ENCODE measurements at places on chromosomes 16 and 17. TPM values are rescaled to one million over a fixed set of nuclear protein-coding genes. Genes with fewer than 3 reads are reported as not detected.

- H3K36me3 ChIP-seq = peaks cover 11% of the 10 kb centered on the region
- DNase-seq = no peak
- H3K27ac ChIP-seq = no peak overlapping the region
These were observed 24.6 kb downstream of the GPT2 start for GRCh38 chr16:46908540-46909372.

- H3K27me3 ChIP-seq = no peaks in the 10 kb centered on the region
- no peaks in the 10 kb centered on the region for H3K36me3 ChIP-seq
- peak; percentile 85 for DNase-seq
- H3K4me1 ChIP-seq = peaks cover 55% of the 10 kb centered on the region
These were observed 1.0 kb upstream of the HEXIM2 start for GRCh38 chr17:45160447-45161287.

DNA sequence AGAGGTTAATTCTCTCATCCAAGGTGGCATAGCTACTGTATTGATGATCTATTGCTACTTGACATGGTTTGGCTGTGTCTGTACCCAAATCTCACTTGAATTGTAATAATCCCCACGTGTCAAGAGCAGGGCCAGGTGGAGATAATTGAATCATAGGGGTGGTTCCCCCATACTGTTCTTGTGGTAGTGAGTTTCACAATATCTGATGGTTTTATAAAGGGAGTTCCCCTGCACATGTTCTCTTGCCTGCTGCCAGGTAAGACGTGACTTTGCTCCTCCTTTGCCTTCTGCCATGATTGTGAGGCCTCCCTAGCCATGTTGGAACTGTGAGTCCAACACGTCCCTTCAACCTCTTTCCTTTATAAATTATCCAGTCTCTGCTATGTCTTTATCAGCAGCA lies 22.9 kb upstream of the CPPED1 start:
- no peaks in the 10 kb centered on the region for H3K27me3 ChIP-seq
- no peaks in the 10 kb centered on the region for H3K36me3 ChIP-seq
- H3K4me1 ChIP-seq = no peaks in the 10 kb centered on the region
- DNase-seq = no peak
- H3K27ac ChIP-seq = no peak overlapping the region

DNA sequence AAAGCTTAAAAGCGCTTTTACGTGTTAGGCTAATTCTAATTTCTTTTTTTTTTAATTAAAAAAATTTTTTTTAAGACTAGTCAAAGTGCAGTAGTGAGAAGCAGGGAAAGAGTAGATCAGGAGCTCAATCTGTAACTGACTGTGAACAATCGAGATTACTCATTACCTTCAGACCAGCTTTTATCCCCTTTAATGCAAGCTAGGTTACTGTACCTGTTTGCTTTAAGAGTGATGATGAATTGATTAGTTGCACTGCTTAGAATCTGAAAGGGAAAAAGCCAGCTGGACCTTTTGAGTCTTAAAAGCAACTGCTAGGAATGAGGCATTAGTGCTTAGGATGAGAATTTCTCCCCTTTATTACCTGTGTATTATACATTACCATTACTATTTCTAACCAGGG lies 19.0 kb downstream of the PSMD11 start:
- no peaks in the 10 kb centered on the region for H3K27me3 ChIP-seq
- DNase-seq = no peak
- H3K27ac ChIP-seq = no peak overlapping the region
- H3K4me3 ChIP-seq = no peak overlapping the region
- H3K4me1 ChIP-seq = peaks cover 5% of the 10 kb centered on the region

DNA sequence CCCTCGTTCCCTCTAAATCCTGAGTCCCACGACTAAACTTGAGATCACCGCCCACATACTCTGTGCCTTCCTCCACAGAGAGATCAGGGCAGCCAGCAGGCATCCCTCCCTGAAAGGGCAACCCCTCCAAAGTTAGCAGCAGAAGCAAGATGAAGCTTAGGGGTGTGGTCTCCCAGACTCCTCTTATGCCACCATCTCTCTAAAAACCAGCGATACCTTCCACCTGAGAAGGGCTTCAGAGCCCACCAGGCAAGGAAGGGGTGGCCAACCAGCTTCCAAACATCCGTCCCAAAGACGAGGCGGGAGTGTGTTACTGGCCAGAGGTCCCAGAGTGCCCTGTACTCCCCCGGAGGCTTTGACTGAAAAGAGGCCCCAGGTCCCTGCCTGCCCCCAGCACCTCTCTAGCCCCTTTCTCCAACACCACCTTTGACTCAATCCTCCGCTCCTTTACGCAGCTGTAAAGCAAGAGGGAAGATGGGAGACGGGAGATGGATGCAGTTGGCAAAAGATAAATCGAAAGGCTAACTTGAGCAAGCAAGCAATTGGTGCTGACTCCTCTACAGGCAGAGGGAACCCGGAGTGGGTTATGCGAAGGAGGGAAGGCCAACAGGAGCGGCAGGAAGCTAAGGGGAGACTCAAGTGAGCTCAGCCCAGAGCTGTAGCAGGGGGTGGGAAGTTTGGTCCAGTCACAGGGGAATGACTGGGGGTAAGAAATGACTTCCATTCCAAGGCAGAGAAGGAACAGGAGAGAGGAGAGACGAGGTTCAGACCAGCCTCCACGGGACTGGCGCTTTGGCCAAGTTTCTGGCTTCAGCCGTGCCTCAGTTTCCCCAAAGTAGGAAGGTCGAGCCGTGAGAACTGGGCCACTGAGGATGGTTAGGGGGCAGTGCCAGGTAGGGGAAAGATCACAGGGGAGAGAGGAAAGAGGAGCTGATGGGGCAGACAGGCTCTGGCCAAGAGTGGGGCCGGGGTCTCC lies 1.0 kb downstream of the ST3GAL2 start:
- H3K4me1 ChIP-seq = peaks cover 48% of the 10 kb centered on the region
- H3K27ac ChIP-seq = peak overlapping the region; percentile 78
- no peak for DNase-seq
- no peaks in the 10 kb centered on the region for H3K27me3 ChIP-seq

DNA sequence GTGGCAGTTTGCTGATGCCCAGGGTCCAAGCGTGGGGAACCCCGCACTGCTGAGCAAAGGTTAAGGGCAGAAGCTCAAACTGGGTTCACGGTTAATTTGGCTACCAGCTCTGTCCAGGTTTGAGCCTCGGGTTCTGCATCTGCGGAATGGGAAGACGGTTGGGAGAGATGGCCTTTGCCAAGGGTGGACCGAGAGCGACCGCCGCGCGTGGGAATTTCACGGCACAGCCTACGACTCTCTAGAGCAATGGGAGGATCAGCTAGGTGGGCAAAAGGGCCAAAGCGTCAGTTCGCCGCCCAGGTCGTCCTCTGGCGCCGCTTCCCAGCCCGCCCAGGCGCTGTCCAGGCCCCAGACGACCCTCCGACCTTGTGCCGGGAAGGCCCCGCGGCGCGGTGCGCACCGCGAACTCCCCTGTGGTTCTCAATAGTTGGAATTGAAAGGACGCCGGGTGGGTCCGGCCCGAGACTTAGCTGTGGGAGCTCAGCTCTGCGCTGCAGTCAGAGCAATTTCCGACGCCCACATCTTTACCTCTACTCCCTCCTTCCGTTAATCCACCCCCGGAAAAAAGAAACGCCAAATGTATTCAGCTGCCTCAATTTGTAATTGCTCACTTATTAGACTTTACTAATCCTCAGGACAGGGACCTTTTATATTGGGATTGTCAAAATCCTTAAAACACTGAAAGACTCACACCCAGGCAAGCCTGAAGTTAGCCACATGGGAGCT lies 2.5 kb upstream of the HS3ST3B1 start:
- no peak overlapping the region for H3K27ac ChIP-seq
- no peaks in the 10 kb centered on the region for H3K36me3 ChIP-seq
- DNase-seq = no peak
- peaks cover 44% of the 10 kb centered on the region for H3K4me1 ChIP-seq

DNA sequence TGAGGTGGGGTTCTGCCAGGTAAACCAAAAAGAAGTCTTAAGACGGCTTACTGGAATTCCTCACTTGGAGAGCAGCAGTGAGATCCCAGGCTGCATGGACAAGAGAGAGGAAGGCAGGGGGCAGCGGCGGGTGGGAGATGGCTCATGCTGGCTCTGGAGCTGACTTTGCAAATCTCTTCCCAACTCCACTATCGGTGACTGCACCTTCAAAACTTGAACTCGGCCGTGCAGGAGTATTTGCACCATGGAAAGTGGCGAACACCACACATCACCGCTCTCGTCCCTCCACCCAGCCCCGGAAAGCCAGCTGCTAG lies 16.7 kb downstream of the CA5A start:
- no peak overlapping the region for H3K4me3 ChIP-seq
- H3K4me1 ChIP-seq = no peaks in the 10 kb centered on the region
- no peaks in the 10 kb centered on the region for H3K36me3 ChIP-seq
- no peak for DNase-seq
- no peak overlapping the region for H3K27ac ChIP-seq

- H3K4me3 ChIP-seq = no peak overlapping the region
- H3K27me3 ChIP-seq = no peaks in the 10 kb centered on the region
- peak; percentile 92 for DNase-seq
- H3K36me3 ChIP-seq = no peaks in the 10 kb centered on the region
- H3K27ac ChIP-seq = peak overlapping the region; percentile 89
These were observed 54.1 kb downstream of the VAC14 start for GRCh38 chr16:70746708-70747424.

DNA sequence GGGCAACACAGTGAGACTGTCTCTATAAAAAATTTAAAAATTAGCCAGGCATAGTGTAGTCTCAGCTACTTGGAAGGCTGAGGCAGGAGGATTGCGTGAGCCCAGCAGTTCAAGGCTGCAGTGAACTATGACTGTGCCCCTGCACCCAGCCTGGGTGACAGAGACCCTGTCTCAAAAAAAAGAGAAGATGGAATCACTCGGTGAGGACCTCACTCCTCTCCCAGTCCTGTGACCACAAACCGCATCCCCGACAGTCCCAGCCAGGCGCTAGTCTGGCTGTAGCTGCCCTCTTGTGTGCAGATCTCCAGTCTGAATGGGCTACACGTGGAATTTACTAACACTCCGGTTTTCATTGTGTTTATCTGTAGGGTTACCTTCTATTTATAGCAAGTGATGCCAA lies 11.1 kb downstream of the DEXI start:
- H3K4me1 ChIP-seq = peaks cover 38% of the 10 kb centered on the region
- no peak overlapping the region for H3K27ac ChIP-seq
- no peak overlapping the region for H3K4me3 ChIP-seq
- H3K27me3 ChIP-seq = no peaks in the 10 kb centered on the region
- no peak for DNase-seq
- peaks cover 69% of the 10 kb centered on the region for H3K36me3 ChIP-seq

GRCh38 chr16:87145181-87146176 lies 171.7 kb downstream of the C16orf95 start:
- H3K27ac ChIP-seq = no peak overlapping the region
- no peaks in the 10 kb centered on the region for H3K36me3 ChIP-seq
- no peak for DNase-seq
- H3K27me3 ChIP-seq = no peaks in the 10 kb centered on the region
- H3K4me1 ChIP-seq = no peaks in the 10 kb centered on the region

DNA sequence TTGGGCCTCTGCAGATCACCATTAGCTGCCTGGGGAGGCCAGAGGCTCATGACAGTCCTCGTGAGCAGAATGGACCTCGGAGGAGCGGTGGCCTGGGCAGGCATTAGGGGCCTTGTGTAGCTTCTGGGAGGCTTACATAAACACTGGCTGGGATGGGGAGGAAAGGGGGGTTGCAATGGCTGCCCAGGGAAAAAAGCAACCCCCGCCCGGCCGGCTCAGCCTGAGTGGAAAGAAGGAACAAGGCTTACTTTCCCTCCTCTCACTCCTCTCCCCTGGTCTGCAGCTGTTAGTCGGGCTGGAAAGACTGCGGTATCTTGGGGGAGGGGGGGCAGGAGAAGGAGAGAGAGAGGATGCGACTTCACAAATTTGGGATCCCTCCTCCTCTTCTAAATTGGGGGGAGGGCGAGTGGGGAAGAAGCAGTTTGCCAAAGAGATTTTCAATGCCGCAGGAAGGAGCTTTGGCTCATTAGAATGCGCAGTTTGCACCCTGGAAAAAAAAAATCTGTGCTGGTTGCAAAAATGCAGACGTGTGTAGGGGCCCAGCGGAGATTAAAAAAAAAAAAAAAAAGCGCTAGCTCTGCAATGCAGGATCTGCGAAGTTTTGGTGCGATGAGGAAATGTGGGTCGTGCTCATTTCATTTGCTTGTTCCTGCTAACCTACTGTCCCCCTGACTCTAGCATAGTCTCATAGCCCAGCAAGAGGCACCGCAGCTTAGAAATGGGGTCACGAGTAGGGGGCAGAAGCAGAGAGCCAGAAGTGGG lies 6.6 kb upstream of the NR1D1 start:
- DNase-seq = no peak
- no peaks in the 10 kb centered on the region for H3K36me3 ChIP-seq
- H3K27me3 ChIP-seq = no peaks in the 10 kb centered on the region

- no peak overlapping the region for H3K27ac ChIP-seq
- no peaks in the 10 kb centered on the region for H3K36me3 ChIP-seq
- DNase-seq = no peak
- no peak overlapping the region for H3K4me3 ChIP-seq
- H3K27me3 ChIP-seq = no peaks in the 10 kb centered on the region
These were observed 64.8 kb upstream of the NOG start for GRCh38 chr17:56528696-56529095.

- H3K27me3 ChIP-seq = no peaks in the 10 kb centered on the region
- no peaks in the 10 kb centered on the region for H3K36me3 ChIP-seq
- H3K4me1 ChIP-seq = peaks cover 13% of the 10 kb centered on the region
- H3K4me3 ChIP-seq = peak overlapping the region; percentile 48
- H3K27ac ChIP-seq = peak overlapping the region; percentile 56
These were observed 14.9 kb upstream of the CBFB start for GRCh38 chr16:67013823-67014633.

- H3K4me1 ChIP-seq = no peaks in the 10 kb centered on the region
- no peak overlapping the region for H3K4me3 ChIP-seq
- H3K27ac ChIP-seq = no peak overlapping the region
- H3K36me3 ChIP-seq = no peaks in the 10 kb centered on the region
These were observed 89.4 kb downstream of the C16orf78 start for GRCh38 chr16:49462989-49463371.

Gene TMEM220
- total RNA-seq = 9.3 TPM

Gene NOL3
- 23.2 TPM for total RNA-seq

Gene NUBP2
- total RNA-seq = 77.8 TPM

Gene CMTM2
- 0.33 TPM for total RNA-seq

Gene WSCD1
- 2.1 TPM for total RNA-seq

Gene EFCAB5
- not detected for total RNA-seq

Gene PRSS33
- not detected for total RNA-seq

Gene KRT39
- not detected for total RNA-seq

Gene FOXK2
- total RNA-seq = 34.9 TPM

All from sigmoid colon (tissue), 7 donors.